NCI-H1105 (cell line): ENCODE measurements at places on chromosomes 7 and 10.

GRCh38 chr7:106659963-106660861, 746 bp downstream of the CCDC71L start:
- peak; percentile 44 for DNase-seq

DNA sequence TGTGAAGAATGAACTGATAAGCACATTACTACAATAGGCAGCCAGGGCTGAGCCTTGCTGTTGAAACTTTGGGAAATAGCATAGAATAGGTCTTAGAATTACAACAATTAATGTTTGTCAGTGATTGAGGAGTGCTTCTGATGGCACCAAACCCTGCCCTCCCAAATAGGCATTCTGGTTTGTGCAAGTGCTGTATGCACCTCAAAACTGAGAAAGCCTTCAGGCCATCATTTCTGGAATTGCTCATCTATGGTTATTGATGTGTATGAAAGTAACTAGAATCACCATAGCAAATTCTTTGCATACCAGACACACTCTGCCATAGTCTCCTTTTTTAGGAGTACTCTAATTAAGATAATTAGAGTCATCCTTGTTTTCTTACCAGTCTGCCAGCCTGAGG, 585.0 kb upstream of the MBL2 start:
- no peak for DNase-seq

- no peak for DNase-seq
Observed at GRCh38 chr10:109106604-109107003, 816.7 kb downstream of the XPNPEP1 start.

GRCh38 chr7:80548840-80549530, 37.1 kb upstream of the GNAT3 start:
- DNase-seq, result no peak

GRCh38 chr10:103706762-103707161, 148.6 kb downstream of the SH3PXD2A start:
- no peak for DNase-seq
